CD4-positive, alpha-beta T cell treated with Interleukin-21 for 1 hour (primary cell): ENCODE measurements at places on chromosomes 2 and 18.
A peak's percentile ranks its signal among the peaks of the same experiment; 100 is the strongest.

DNA sequence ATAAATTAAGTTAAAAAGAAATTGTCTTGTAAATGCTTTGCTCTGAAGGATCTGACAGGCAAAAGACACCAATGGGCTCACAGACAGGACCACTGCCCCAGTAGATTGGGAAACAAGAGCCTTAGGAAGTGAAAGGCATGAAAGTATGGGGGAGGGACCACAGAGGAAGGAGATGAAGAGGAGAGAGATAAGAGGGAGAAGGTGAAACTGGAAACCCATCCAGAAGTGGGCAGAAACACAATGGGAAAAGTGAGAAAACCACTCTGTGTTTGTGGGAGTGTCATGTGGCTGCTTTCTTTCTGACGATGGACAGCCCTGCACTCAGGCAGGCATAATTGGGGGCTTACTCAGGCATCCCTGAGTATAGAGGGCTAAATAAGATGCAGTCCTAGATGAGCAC, 101.5 kb upstream of the STON1 start:
- DNase-seq: no peak

GRCh38 chr18:68954738-68955137, 156.9 kb downstream of the CCDC102B start:
- no peak for DNase-seq

DNA sequence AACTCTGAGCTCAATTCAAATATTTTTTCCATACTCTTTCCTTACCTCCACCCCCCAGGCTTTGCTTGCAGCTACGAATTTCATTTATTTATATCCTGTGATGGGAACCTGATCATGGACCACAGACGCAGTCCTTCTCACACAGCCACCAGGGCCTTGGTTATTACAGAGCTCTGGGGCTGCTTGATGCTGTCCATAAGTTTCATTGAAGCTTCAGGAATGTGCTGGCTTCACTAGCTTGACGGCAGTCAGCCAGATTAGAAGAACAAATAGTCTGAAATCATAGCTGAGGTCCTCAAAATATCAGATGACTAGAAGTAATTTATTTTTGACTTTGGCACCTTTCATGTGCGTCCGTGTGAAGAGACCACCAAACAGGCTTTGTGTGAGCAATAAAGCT, 104.9 kb downstream of the VWA3B start:
- no peak for DNase-seq

DNA sequence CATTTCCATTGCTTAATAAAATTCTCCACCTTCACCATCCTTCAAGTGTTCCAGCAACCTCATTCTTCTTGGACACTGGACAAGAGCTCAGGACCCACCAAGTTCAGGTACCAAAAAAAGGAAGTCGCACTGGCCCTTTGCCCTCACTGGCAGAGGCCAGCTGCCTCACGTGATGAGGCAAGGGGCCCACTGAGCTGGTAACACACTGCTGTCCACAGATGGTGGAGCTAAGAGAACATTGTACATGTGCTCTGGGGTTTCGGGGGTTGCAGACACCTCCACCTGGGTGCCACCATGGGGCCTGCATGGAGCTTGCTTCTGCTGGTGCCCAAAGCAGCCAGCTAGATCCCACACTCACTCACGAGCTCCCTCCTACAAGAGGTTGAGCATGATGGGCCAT, 71.3 kb downstream of the SCG2 start:
- DNase-seq: no peak

DNA sequence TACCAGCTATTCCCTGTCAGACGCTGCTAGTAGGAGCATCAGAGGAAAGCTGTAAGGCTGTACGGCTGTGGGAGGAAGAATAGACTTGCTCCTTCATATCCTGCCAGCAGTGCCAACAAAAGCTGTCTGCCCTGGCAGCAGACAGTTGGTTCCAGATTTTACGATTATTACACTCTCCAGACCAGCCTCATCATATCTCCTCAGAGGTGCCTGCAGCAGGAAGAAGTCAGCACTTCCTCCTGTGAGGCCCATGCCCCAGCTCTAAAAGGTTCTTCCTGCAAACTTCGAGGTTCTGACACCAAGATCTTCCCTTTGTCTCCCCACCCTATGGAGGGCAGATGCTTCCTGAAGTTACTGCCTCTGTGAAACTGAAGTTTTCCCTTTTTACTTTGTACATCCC, 537.7 kb upstream of the PKDCC start:
- no peak for DNase-seq

DNA sequence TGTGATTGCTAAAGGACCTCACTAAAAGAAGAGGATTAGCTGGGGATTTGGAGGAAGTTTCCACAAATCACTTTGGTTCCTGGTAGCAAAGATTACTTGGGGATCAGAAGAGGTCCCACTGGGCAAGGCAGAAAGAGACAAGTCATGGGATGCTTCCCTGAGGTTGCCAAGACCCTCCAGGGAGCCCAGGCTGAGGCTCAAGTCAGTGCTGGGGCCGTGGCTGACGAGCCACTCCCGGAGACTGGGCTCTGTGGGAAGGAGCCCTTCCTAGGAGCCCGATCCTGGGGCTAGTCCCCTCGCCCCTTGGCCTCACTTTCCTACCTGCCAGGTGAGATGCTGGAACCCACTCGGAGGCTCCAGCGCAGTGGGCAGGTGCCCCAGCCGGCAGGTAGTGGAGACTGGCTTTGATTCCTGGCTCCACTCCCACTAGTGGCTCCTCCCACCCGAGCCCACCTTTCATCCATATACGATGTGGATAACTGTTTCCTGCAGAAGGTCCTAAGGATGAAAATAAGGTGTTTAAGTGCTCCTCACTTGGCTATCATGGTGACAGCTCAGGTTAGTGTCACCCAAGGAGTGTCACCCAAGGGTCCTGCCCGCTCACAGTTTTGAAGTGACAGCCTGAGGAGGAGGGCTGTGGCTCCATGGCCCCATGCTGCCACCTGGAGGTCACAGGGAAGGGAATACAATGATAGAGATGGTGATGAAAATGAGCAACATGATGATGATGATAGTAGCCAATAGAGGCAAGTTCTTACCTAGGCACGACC, 100.5 kb downstream of the CAPN13 start:
- peak; percentile 75 for DNase-seq

GRCh38 chr18:48990481-48991318, 39.9 kb upstream of the SMAD7 start:
- DNase-seq: no peak
